ENCODE measurements at places on chromosomes 1 and 21.

DNA sequence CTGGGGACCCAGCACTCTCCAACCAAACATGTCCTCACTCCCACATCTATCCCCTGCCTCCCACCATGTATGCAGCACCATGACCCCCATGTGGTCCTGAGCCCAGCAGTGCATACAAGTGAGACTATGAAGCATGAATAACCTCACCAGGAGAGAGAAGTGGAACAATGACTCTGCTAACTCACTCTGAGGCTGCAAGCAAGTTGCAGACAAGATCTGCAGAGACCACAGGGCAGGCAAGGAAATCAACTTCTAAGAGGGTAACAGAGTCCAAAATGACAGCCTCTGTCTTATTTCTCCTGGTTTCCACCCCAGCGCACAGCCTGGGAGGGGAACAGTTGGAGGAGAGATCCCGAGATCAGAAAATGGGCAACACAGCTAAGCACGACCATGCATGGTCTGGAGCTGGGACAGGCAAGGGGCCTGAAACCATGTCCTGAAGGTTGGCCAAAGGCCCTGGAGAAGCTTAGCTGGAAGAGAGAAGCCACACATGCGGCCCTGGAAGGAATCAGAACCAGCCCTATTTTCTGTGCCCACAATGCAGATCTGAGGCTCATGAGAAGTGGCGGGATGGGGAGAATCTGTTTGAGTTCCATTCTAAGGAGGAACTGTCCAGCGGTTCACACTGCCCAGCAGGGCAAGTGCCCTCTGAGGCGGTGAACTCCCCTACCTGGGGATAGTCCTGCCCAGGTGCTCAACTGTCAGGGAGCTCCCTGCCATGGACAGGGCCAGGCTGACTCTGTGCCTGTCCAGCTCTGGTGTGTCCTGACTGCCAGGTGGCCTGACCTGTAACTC lies 12.5 kb upstream of the REN start:
- DNase-seq = no peak

GRCh38 chr1:41160498-41161110 lies 81.5 kb downstream of the SCMH1 start:
- no peak for DNase-seq

DNA sequence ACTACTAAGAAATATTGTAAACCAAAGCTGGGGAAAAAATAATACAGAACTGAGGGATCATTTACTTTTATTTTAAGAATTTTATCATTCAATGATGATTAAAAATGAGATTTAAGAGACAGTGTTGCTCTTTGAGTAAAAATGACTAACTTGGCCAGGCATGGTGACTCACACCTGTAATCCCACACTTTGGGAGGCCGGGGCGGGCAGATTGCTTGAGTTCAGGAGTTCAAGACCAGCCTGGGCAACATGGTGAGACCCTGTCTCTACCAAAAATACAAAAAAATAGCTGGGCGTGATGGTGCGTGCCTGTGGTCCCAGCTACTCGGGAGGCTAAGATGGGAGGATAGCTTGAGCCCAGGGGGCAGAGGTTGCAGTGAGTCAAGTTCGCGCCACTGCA lies 21.8 kb upstream of the PLEKHO1 start:
- peak; percentile 68 for DNase-seq

DNA sequence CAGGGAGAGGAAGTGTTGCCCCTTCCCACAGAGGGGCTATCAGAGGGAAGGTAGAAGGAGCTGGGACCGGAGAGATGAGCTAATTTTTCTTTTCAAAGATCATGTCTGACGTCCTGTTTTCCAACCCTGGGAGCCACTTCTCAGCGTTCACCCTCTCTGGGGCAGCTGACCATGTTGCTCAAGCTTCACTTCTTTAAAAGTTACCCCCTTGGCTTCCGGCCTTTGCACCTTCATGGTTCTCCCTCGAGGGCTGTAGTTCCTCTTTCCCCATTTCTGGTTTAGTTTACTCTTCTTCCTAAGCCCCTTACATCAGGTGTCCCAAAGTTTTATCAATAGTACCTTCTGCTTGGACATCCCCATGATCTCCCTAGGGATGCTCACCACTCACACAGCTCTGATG lies 23.8 kb upstream of the CSF1 start:
- DNase-seq = no peak

DNA sequence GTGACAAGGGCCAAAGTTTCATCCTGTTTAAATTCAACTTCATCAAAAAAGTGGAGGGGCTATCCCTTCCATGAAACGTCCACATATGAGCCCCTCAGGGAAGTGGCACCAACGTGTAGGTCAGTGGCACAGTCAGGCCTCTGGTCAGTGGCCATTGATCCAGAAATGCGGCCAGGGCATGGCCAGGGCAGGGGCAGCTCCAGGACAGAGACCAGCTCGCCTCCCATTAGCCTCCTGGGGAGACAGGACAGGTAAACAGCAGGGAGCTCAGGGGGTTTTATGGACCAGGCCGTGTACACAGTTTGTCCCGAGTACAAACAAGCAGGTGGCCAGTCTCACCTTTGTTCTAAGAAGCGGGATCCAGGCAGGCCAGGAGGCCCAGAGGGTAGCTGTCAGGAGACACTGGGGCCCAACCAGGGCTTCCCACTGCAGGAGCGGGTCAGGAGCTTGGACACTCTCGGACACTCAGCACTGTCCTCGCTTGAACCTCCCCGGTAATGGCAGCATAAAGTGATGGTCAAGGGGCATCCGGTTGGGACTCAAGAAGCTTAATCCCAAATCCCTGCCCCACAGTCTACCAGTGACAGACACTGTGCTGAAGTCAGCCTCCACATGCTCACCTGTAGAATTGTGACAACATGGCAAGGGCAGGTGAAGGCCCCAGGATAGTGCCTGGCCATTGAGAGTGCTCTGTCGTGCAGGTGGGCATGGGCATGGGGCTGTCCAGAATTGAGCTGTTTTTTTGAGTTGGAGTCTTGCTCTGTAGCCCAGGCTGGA lies 144.1 kb upstream of the ERRFI1 start:
- DNase-seq = no peak

DNA sequence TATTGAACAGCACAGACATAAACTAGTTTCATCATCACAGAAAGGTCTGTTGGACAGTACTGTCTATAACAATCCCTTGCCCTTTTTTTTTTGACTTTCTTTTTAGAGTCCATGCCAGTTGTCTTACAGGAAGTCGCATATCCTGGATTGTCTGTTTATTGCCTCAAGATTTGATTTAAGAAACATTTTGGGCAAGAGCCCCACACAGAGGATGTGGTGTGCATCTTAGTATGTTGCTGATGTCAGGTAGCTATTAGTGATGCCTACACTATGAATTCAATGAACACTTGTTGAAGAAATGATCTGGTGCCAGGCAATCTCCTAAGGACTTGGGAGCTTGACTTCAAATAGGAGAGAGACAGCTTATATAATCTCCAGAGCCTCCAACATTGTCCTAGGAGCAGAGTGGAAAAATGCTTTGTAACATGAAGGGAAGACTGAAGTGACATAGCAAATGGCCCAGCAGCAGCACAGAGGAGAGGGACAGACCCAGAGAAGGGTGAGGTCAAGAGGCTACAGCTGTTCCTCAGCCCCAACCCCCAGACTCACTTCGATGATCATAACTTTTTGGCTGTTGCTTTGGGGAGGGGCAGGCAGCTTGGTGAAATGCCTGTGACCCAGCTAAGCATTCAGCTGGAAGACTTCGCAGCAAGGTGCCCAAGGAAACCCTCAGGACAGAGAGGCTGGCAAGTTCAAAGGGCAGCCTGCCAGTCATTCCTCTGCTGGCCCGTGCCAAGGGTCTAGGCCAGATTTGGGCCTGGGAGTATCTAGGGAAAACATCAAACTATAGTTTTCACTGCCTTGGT lies 7.5 kb upstream of the RAB29 start:
- DNase-seq = no peak

DNA sequence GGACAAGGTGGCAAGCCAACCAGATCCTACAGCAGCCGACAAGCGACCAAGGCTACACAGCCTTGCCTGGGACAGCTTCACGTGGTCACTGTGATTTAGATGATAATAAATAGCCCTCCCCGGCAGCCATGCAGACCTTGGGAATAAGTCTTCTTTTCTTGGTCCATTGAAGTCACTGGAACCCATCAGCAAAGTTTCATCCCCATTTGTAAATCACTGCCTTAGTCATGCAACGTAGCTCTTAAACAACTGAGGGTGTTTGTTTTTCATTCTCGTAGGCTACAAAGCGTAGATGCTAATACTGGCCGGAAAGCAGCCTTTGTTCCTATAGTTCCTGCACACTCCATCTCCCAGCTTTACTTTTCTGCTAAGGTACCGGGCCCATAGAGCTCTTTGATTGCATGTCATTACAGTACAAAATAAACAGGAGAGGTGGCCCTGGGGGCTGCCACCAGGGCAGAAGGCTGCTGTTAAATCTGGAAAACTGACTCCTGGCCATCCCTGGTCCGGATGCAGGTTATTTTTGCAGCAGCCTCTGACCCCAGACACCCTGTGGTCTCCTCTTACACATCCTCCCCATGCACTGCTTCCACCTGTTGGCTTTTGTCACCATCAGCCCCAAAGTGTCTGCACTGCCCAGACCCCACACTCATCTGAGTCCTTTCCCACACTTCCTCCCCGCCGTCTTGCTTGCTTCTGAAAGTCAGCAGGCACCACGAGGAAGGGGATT lies 105.5 kb downstream of the TOMM20 start:
- peak; percentile 42 for DNase-seq

DNA sequence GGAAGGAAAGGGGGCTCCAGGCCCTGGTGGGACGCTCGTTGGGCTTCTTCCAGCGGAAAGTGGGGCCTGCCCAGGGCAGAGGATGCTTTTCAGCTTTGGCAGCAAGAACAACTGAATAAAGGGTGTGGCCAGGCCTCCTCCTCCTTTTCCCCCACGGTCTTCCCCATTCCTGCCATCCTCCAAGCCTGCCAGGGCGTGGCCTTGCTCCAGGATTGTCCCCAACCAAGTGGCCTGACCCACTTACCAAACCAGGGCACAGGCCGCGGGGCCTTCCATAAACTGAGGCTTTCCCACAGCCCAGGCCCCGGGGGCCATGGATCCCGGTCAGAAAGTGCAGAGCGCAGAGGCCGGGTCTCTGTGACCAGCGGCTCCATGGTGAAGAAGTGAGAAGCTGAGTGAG lies 33.6 kb downstream of the CASZ1 start:
- DNase-seq = no peak

GRCh38 chr1:231702331-231702730 lies 75.7 kb downstream of the DISC1 start:
- no peak for DNase-seq

- no peak for DNase-seq
These were observed 83.9 kb upstream of the EDEM3 start for GRCh38 chr1:184838504-184838951.

DNA sequence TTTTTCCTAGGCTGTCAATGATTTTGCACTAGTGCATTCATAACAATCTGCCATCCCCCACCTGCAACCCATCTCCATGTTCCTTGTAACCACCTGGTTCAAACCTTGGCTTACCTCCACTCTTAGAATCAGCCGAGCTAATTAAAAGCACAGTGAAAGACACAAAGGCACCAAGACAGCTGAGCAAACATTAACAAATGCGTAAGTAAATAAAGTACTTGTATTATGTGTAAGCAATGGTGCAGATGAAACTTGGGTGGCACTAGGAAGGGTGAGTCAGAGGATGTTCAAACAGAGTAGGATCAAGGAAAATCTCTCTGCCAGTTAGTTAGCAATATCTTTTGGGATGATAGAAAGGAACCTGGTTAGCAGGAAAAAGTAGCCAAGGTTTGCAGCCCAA lies 5.1 kb upstream of the FOXJ3 start:
- DNase-seq = no peak

- DNase-seq = no peak
These were observed 12.4 kb downstream of the HOOK1 start for GRCh38 chr1:59827055-59827643.

GRCh38 chr1:55828044-55828443 lies 612.9 kb upstream of the USP24 start:
- no peak for DNase-seq

- no peak for DNase-seq
These were observed 98.8 kb downstream of the RASAL2 start for GRCh38 chr1:178192686-178193085.

DNA sequence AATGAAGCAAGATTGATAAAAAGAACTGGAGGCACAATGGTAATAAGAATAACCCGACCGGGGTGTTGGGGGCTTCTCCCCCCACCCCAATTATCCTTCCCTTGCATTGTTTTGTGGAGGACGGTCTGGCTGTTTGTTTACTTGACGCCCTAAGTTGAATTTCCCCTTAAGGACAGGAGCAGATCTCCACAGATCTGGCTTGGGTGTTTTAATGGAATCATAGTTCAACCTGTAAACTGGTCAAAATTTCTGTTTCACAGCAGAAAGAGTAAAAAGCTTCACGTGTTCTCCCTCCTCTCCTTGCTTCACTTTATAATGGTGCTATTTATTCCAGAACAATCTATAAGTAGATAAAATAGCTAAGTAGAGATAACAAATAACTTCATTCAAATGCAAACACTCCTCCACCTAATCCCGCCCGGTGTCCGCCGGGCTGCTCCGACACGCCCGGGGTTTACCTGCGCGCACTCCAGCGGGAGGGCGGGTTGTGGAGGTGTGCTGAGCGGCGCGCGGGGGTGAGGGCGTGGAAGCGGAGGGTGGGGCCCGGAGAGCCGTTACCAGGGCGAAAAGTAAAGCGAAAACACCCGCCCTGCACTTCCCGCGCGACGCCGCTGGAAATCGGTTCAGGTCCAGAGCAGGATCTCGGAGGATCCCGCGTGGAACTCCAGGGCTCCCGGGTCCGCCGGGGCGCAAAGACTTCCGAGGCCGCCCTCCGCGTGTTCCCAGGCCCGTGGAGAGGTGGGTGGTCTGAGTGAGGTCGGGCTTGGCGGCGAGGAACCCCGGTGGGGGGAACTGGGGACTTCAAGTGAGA lies 2.0 kb upstream of the ATF3 start:
- peak; percentile 68 for DNase-seq

DNA sequence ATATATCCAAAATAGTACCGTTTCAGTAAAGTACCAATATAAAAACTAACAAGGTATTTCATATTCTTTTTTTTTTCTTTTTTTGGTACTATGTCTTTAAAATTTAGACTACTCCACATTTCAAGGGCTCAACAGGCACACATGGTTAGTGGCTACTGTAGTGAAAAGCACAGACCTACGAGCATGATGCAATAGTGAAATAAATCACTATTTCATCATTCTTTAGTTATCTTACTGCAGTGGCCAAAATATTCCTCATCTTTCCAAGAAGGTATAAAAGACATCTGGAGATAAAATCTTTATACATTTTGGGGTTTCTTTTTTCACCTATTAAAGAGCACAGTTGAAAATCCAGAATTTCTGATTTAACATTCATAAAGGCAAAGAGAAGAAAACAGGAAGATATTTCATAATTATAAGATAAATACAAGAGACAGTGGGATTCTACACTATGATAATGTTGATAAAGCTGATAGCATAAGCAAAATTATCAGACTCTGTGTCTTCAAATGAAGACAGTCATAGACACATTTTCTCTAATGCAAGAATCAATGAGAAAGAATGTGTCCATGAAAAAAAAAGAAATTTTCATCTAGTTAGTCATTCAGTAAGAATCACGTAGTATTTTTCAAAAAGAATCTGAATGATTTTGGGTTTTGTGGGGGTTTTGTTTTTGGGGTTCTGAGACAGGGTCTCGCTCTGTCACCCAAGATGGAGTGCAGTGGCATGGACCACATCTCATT lies 41.9 kb downstream of the CEP170 start:
- DNase-seq = no peak

All from activated CD8-positive, alpha-beta memory T cell treated with anti-CD3 and anti-CD28 coated beads, Interleukin-2, amount 50 U/mL, for 48 hours (primary cell).